ENCODE measurements at places on chromosomes 12 and 14.

GRCh38 chr12:96132819-96133218, 61.4 kb upstream of the ELK3 start:
- DNase-seq, result no peak

DNA sequence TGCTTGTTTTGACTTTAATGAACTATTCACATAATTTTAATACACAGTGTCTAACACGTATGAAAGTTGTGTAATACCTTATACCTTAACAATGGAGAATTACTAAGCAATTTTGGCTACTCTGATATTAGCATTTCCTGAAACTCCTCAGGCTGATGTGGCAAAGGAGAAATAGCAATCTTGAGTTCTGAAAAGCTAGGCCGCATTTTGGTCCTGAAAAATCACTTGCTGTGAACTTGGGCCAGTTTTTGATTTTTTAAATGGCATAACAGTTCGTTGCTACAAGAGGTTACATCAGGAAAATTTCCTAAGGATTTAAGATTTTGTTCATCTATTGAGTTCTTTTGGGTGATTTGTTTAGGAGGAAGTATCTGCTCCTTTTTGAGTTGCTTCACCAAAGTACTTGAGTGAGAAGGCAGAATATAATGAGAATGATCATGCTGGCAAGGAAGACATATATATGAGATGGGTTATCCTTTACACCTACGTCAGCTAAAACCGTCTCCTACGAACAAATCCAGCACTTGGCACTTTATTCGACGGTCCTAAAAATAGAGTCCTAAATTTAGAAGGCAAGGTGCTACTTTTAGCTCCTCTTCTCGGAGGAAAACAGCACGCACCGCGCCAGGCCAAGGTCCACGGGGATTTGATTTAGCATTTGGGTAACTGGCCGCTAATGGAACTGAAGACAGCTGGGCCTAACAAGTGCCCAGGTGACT, 32.2 kb downstream of the MIA2 start:
- no peak for DNase-seq

DNA sequence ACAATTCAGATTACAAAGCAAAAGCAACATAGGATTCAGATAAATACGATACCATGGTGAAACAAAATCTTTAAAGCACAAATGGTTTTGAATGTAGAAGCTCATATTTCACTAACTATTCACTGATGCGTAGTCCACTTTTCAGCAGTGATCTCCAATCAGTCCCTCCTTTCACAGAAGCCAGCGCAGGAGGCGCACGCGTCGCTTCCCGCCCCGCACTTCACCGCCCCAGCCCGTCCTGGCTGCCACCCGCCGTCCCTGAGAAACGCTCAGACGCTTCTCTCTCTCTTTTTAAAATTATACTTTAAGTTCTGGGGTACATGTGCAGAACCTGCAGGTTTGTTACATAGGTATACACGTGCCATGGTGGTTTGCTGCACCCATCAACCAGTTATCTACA, 19.8 kb upstream of the CHFR start:
- no peak for DNase-seq

- DNase-seq, result no peak
Observed at GRCh38 chr14:83706231-83706954, 1823.6 kb upstream of the FLRT2 start.

DNA sequence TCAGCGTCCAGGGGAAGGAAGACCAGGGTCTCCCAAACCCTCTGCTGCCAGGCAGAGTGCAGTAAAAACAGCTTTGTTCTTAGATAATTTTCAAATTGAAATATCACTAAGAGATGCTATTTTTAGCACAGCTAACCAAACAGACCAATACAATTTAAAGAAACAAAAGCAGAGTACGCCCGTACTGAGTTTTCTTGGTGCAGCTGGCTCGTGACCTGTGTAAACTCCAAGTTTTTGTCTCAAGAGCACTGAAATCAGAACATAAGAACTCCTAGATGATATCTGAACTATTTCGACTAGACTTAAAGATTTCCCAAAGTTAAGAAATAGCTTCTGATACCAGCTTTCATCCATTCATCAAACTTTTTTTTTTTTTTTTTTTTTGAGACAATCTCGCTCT, 10.3 kb downstream of the ARF3 start:
- DNase-seq, result no peak

GRCh38 chr14:55702511-55702910, 122.5 kb downstream of the KTN1 start:
- no peak for DNase-seq

GRCh38 chr14:81105378-81105777, 115.4 kb downstream of the GTF2A1 start:
- no peak for DNase-seq

DNA sequence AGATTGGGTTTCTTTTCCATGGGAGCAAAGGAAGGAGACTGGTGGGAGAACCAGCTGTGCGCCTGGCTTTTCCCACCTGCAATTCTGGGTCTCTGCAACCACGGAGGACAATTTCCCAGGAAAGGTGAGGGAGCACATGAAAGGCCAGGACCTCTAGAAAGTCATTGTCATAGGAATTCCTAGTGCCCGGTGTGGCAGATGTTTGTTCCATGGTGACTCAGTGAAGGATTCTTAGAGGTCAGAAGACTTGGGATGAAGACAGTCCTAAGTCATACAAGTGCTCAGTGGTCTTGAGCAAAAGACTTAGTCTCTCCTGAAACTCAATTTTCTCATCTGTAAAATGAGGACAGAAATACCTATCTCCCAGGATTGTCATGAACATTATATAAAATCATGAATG, 51.3 kb downstream of the KCNA5 start:
- no peak for DNase-seq

DNA sequence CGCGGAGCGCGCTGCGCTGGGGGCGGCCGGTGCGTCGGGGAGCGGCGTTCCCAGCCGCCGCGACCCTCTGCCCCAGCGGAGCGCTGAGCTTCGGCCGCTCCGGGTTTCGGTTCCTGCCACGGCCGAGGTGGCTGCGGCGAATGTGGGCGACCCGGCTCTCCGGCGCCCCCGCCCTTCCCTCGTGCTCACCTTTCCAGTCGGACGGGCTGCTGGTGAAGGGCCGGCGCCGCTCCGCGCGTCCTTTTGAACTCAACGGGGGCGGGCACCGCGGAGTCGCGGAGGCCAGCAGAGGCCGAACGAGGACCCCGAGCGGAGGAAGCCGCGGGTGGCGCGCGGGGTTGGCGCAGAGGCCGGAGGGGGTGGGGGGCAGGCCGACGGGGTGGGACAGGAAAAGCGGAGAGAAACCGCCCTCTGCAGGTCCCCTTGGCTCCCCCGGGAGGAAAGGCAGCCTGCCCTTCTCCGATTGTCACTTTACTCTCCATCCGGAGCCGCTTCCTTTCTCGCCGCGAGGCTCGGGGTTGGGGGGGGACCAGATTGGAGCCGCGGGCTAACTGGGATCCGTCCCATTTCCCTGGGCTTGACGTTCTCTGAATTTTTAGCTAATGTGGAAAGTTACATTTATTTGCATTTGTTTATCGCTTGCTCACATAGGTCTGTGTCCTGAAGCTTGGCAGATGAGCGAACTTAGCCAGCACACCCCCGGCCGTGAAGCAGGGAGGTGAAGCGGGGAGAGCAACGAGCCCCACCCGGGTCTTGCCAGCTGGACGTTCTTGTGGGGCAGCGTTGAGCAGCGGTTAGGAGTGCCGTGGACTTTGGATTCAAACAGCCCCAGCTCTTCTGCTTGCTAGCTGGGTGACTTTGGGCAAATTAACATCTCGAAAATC, at the start of gene SMAGP:
TSS of gene SMAGP (minus strand) at position 349 of the 884 bp plus-strand sequence. CDS start 1,137 bp downstream, outside the sequence.
- no peak for DNase-seq

All from activated CD8-positive, alpha-beta memory T cell treated with anti-CD3 and anti-CD28 coated beads for 4 hours (primary cell).